ENCODE measurements at places on chromosomes 1 and 21.

DNA sequence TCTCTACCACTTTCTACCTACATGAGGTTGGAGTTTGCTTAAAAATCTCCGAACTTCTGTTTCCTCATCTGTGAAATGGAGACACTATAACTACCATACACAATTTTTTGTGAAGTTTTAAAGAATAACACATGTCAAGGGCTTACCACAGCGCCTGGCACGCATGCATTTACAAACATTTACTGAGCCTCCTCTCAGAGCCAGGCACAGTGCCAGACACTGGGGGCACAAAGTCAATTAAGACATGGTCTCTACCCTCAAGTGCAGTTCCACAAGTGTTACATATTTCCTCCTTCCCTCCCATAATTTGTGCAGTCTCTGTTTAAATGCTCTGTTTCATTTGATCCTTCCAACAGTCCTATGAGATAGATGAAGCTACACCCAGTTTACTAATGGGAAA, 356.4 kb upstream of the ESRRG start:
- DNase-seq: no peak

DNA sequence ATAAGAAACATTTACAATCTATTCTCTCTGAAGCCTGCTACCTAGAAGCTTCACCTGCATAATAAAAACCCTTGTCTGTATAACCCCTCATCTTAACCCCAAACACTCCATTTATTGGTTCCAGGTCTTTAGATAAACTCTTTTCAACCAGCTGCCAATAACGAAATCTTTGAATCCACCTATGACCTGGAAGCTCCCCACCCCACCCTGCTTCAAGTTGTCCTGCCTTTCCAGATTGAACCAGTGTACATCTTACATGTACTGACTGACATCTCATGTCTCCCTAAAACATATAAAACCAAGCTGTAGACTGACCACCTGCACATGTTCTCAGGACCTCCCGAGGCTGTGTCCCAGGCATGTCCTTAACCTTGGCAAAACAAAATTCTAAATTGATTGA, 50.7 kb upstream of the VWA5B1 start:
- no peak for DNase-seq

- DNase-seq: no peak
Observed at GRCh38 chr1:154788886-154789285, 81.2 kb downstream of the KCNN3 start.

DNA sequence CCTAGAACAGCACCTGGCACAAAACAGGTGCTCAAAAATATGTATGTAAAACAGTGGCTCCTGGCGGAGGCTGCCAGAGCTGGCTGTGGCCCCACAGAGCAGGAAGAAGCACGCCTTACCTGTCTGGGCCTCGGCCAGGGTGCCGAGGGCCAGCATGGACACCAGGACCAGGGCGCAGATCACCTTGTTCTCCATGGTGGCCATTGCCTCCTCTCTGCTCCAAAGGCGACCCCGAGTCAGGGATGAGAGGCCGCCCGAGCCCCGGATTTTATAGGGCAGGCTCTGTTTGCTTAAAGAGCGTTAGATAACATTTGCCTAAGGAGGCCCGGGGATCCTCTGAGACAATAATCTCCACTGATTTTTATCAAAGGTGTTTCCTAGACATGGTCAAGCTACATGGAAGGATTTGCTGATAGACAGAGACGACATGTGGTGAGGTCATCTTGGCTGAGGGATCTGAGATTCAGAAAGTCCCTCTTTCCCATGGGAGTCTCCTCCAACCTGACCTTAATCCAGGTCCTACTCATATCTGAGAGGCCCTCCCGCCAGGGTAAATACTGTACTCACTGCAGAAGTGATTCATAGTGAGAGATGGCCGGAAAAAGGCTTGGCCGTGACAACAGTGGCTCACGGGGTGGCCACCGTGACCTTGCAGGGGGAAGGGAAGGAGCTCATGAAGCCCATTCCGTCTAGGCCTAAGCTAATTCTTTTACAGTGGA, at the start of gene TFF1:
Gene TFF1, minus strand, starts transcription at position 244 of the 719 bp plus-strand sequence. Its CDS starts 40 bp downstream, at position 204.
- no peak for DNase-seq

DNA sequence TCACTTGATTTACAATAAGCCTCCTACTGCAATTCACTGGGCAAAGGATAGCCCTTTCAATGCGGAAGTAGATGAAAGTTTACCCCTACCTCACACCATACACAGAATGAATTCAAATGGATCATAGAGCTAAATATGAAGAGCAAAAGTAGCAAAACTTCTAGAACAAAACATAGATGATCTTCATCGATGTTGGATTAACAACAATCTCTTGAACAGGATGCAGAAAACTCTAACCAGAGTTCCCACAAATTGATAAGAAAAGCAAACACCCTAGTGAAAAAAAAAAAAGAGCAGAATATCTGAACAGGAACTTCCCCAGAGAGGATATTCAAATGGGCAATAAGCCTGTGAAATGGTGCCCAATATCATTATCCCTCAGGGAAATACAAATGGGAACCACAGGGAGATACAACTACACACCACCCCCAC, 1.9 kb upstream of the UBASH3A start:
- DNase-seq: no peak

GRCh38 chr1:173960625-173961024, 43.5 kb upstream of the SERPINC1 start:
- DNase-seq: no peak

DNA sequence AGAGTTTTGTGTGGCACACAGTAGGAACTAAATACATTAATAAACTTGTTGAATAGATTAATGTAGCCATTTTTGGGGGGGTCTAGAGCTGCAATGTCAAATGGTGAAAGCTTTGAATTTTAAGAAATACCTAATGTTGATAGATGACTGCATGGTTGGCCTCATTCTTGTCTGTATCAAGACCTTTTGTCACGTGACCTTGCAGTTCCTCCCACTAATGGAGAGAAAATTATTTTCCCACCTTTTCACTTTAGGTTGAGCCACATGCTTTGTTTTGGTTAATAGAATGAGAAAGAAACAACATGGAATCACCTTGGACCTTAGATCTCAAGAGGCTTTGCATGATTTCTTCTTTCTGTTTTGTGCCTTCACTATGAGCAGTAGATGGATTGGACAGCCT, 223.6 kb upstream of the DEPDC1 start:
- no peak for DNase-seq

- peak; percentile 38 for DNase-seq
Observed at GRCh38 chr1:156860113-156860627, 495 bp upstream of the NTRK1 start.

- DNase-seq: no peak
Observed at GRCh38 chr1:64133036-64133435, 70.4 kb upstream of the UBE2U start.

DNA sequence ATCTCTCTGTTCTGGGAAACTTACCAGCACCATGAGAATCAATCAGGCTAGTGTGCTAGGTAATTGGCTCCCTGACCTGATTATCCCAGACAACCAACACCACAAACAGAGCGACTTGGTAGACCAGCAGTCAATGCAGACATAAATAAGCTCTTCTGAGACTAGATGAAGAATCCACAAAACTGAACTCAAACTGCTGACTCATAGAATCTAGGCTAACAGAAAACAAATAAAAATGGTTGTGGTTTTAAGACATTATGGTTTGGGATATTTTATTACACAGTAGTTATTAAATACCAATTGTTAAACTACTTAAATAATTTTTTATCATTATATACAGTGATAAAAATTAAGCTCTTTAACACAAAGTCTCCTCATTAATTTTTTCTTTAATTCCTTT, 535.7 kb downstream of the COL11A1 start:
- DNase-seq: no peak

- DNase-seq: no peak
Observed at GRCh38 chr1:15412175-15412800, 2.6 kb downstream of the EFHD2 start.

DNA sequence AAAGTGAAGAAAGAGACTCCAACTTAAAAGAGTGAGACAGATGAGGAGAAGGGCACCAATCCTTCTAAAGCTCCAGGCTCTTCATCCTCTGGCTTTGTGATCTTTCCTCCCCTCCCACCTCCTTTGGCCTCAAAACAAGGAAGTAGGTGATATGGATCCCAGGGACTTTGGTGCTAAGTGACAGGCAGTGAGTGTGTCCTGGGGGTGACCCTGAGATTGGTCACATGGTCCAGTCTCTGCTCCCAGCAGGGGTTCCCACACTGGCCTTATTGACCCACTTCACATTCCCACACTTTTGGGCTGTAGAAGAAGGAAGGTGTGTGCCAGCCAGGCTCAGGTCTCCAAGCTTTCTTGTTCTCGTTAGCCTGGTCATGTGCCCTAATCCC, 401.2 kb upstream of the PROX1 start:
- DNase-seq: no peak

GRCh38 chr1:228350179-228350742, 56.4 kb downstream of the TRIM11 start:
- no peak for DNase-seq

DNA sequence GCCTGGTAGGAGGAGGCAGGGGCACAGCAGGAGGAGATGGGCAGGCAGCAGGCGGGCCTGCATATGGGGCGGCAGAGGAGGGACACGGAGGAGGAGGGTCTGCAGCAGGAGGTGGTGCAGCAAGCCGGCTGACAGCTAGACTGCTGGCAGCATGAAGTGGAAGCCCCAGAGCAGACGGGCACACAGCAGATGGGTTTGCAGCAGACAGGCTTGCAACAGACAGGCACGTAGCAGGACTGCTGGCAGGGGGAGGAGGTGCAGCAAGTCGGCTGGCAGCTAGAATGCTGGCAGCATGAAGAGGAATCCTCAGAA, 615 bp downstream of the KRTAP10-5 start:
- no peak for DNase-seq

DNA sequence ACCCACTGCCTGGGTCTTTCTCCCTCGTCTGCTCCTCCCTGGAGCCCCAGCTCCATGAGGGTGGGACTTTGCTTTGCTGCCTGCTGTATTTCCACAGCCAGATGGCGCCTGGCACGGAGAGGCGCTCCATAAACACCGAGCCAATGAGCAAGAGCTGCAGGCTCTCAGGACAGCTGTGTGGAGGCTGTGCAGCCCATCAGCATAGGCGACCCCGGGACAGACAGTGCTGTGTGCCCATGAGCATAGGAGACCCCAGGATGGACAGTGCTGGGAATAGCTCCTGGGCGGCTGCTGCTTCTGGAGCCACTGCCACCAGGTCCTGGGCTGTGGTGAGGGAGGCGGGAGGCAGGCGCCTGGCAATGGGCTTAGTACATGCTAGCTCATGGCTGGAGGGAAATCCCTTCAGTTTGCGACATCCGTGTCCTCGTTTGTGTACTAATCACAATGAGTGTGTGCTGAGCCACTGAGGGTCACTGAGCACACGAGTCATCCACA, 29.2 kb downstream of the CEP104 start:
- no peak for DNase-seq

- DNase-seq: no peak
Observed at GRCh38 chr1:6909401-6909800, 124.1 kb downstream of the CAMTA1 start.

- DNase-seq: no peak
Observed at GRCh38 chr1:151058692-151059091, 730 bp downstream of the CDC42SE1 start.

- DNase-seq: no peak
Observed at GRCh38 chr1:214280386-214281020, 456 bp upstream of the SMYD2 start.

- DNase-seq: no peak
Observed at GRCh38 chr21:38992737-38993136, 187.0 kb downstream of the ETS2 start.

- no peak for DNase-seq
Observed at GRCh38 chr1:29636936-29637335, 400.6 kb downstream of the PTPRU start.

GRCh38 chr1:48498096-48498791, 26.2 kb upstream of the SPATA6 start:
- DNase-seq: peak; percentile 60

DNA sequence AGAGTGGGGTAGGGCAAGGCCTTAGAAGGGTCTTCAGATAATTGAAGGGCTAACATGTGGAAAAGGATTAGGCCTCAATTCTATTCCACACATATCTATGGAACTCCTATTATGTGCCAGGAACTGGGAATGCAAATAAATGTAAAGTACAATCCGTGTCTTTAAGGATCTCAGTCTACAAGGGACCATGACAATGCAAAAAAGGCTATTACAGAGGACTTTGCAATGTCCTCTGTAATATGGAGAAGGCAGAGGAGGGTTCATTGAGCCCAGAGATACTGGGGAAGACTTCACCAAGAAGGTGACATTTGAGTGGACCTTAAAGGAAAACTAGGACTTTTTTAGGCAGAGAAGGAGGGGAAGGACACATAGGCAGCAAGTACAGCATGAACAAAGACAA, 4.5 kb upstream of the SCMH1 start:
- DNase-seq: no peak

DNA sequence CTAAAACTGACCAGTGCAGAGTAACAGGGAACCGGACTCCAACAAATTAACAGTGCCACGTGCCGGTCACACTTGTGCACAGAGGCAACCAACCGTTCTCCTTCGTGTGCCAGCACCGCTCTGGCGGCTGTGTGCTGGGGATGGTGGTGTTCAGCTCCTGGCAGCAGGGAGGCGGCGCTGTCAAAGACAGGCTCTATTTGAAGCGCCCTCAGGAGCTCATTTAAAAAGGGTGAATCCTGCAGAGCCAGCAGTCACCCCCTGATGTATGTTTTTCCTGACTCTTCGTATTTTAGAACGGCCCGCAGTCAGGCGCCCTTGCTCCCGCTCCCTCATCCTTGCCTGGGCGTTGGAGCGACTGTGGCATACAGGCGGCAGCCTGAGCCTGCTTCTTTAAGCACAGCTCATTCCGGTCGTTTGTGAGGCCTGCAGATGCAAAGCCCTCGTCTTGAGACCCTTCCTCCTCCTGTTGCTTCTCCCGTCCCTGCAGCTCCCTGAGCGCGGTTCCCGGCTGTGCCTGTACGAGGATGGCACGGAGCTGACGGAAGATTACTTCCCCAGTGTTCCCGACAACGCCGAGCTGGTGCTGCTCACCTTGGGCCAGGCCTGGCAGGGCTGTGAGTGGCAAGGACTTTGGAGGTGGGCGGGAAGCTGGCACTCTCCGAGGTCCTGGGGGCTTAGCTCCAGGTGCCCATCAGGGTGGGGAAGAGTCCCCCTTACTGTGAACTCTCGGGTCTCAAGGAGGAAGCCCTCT, 1.1 kb downstream of the DFFB start:
- DNase-seq: no peak

- peak; percentile 45 for DNase-seq
Observed at GRCh38 chr1:151945725-151946722, 36.7 kb upstream of the THEM4 start.

- no peak for DNase-seq
Observed at GRCh38 chr1:151485685-151486255, 25.4 kb upstream of the CGN start.

GRCh38 chr1:92536211-92536979, 49.7 kb upstream of the GFI1 start:
- no peak for DNase-seq

GRCh38 chr1:110464340-110464739, 13.4 kb downstream of the PROK1 start:
- DNase-seq: no peak

DNA sequence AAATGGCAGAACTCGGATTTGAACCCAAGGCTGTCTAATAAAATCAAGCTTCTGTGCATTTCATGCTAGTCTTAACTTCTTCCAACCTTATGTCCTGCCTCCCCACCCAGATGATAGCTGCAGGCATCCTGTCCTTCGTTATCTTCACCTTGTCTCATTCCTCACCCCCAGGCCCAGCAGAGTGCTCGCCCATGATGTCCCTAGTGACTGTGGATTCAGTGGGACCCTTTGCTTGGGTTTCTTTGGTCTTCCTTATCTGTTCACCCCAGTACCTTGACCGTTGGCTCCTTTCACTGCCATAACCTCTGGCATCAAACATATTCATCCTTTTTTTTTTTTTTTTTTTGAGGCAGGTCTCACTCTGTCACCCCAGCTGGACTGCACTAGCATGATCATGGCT, 5.6 kb upstream of the BSDC1 start:
- DNase-seq: no peak

- DNase-seq: no peak
Observed at GRCh38 chr1:231844986-231845502, 218.5 kb downstream of the DISC1 start.

All from activated CD4-positive, alpha-beta T cell treated with anti-CD3 and anti-CD28 coated beads for 24 hours (primary cell).